ENCODE measurements at places on chromosomes 1 and 21.
A peak's percentile ranks its signal among the peaks of the same experiment; 100 is the strongest.

- DNase-seq: no peak
- H3K4me1 ChIP-seq: peaks cover 4% of the 10 kb centered on the region
- H3K36me3 ChIP-seq: peaks cover 7% of the 10 kb centered on the region
These were observed 59.5 kb downstream of the OMA1 start for GRCh38 chr1:58487002-58487401.

DNA sequence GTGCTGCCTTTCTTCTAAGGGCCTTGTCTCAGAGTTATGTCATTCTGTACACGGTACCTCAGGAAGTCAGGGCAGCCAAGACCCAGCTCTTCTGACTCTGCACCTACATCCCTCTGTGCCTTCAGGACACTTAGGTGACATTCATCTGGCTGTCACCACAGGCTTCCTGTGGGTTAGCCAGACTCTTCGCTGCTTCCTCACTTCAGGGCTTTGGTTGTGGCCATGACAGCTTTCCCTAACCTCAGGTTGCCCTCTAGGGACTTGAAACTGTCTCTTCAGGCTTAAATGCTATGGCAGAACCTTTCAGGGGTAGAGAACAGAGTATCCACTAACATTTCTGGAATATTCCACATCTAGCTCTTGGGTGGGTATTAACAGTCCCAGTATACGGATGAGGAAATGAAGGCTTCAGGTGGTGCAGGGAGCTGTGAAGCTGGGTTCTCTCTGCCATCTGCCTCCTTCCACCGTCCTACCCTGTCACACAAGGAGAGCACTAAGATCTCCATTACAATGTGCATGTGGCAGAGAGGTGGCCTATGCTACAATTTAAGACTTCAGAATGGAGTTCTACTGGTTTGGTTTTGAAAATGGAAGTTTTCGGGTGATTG lies 9.9 kb downstream of the TSSK3 start:
- no peak overlapping the region for H3K4me3 ChIP-seq
- peak; percentile 23 for DNase-seq
- peaks cover 16% of the 10 kb centered on the region for H3K4me1 ChIP-seq
- H3K36me3 ChIP-seq: peaks cover 7% of the 10 kb centered on the region

DNA sequence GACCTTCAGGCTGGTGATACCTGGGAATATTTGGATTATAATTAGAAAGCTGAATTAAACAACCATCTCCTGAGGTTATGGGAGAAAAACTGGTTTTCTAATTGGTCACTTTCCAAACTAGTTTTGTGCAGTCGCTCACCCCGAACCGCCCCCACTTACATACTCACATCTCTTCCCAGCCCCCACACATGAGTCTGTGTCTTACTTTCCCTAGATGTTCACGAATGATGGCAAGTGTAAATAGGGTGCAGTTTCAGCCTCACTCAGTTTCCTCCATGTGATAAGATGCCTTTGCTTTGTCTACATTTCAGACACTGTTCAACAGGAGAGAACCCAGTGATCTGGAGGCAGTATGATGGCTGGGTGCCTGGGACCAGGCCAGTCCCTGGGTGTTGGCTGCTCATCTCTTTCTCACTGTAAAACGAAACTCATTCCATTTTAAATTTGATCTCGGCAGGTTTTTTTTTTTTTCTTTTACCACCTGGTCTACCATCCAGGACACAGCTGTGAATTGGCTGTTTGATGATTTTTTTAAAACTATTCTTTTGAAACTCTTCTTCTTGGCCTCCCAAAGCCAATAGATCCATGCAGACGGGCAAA lies 164.3 kb upstream of the RAB4A start:
- peaks cover 8% of the 10 kb centered on the region for H3K27me3 ChIP-seq
- DNase-seq: no peak
- no peak overlapping the region for H3K4me3 ChIP-seq
- H3K36me3 ChIP-seq: no peaks in the 10 kb centered on the region
- H3K4me1 ChIP-seq: peaks cover 11% of the 10 kb centered on the region

- H3K36me3 ChIP-seq: peaks cover 25% of the 10 kb centered on the region
- peak overlapping the region; percentile 96 for H3K27ac ChIP-seq
- DNase-seq: no peak
- H3K4me1 ChIP-seq: peaks cover 87% of the 10 kb centered on the region
- H3K4me3 ChIP-seq: peak overlapping the region; percentile 73
These were observed 10.6 kb downstream of the PTPRC start for GRCh38 chr1:198649232-198649967.

DNA sequence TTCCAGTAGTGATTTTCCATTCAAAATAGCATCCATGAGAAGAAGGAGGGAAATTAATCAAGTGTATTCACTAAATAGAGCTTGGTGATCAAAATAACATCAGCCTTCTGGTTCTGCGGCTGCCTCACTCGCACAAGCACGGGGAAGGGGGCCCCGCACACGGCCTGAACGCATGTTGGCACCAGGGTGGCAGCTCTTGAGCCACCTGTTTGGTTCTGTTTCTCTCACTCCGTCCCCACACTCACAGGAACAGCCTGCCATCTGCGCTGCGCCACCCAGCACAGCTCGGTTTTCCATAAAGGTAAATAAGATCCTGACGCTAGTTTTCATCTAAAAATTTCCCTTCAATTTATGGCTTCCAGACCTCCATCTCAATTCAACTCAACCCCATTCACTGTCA lies 49.4 kb downstream of the TIAM1 start:
- H3K27ac ChIP-seq: peak overlapping the region; percentile 69
- no peaks in the 10 kb centered on the region for H3K27me3 ChIP-seq
- no peak overlapping the region for H3K4me3 ChIP-seq
- peaks cover 44% of the 10 kb centered on the region for H3K4me1 ChIP-seq
- DNase-seq: no peak
- no peaks in the 10 kb centered on the region for H3K36me3 ChIP-seq

- peaks cover 9% of the 10 kb centered on the region for H3K4me1 ChIP-seq
- no peak overlapping the region for H3K4me3 ChIP-seq
- no peak for DNase-seq
- no peaks in the 10 kb centered on the region for H3K36me3 ChIP-seq
These were observed 23.2 kb downstream of the EDARADD start for GRCh38 chr1:236417336-236417735.

GRCh38 chr1:18021242-18021641 lies 86.4 kb upstream of the IGSF21 start:
- no peaks in the 10 kb centered on the region for H3K4me1 ChIP-seq
- no peak overlapping the region for H3K4me3 ChIP-seq
- no peaks in the 10 kb centered on the region for H3K36me3 ChIP-seq
- peaks cover 12% of the 10 kb centered on the region for H3K27me3 ChIP-seq

- peaks cover 34% of the 10 kb centered on the region for H3K4me1 ChIP-seq
- no peak overlapping the region for H3K27ac ChIP-seq
- DNase-seq: peak; percentile 27
- H3K27me3 ChIP-seq: peaks cover 5% of the 10 kb centered on the region
These were observed 585 bp downstream of the GPR3 start for GRCh38 chr1:27392778-27393635.

GRCh38 chr1:89973471-89974127 lies 21.3 kb upstream of the ZNF326 start:
- H3K27ac ChIP-seq: no peak overlapping the region
- no peaks in the 10 kb centered on the region for H3K36me3 ChIP-seq
- peaks cover 10% of the 10 kb centered on the region for H3K4me1 ChIP-seq
- no peaks in the 10 kb centered on the region for H3K27me3 ChIP-seq
- H3K4me3 ChIP-seq: no peak overlapping the region

GRCh38 chr1:158037866-158038359 lies 44.5 kb downstream of the KIRREL1 start:
- DNase-seq: no peak
- H3K36me3 ChIP-seq: no peaks in the 10 kb centered on the region
- peaks cover 9% of the 10 kb centered on the region for H3K27me3 ChIP-seq
- H3K27ac ChIP-seq: no peak overlapping the region
- H3K4me3 ChIP-seq: no peak overlapping the region

GRCh38 chr1:2110191-2110737 lies 60.1 kb downstream of the PRKCZ start:
- no peaks in the 10 kb centered on the region for H3K27me3 ChIP-seq
- no peak overlapping the region for H3K27ac ChIP-seq
- no peak overlapping the region for H3K4me3 ChIP-seq
- no peaks in the 10 kb centered on the region for H3K36me3 ChIP-seq
- DNase-seq: no peak

- H3K36me3 ChIP-seq: no peaks in the 10 kb centered on the region
- no peak overlapping the region for H3K27ac ChIP-seq
- H3K27me3 ChIP-seq: no peaks in the 10 kb centered on the region
- DNase-seq: no peak
- H3K4me3 ChIP-seq: no peak overlapping the region
These were observed 651.6 kb downstream of the NPHP4 start for GRCh38 chr1:5340560-5341130.

- peaks cover 17% of the 10 kb centered on the region for H3K4me1 ChIP-seq
- peaks cover 38% of the 10 kb centered on the region for H3K27me3 ChIP-seq
- DNase-seq: no peak
- H3K4me3 ChIP-seq: no peak overlapping the region
- H3K27ac ChIP-seq: no peak overlapping the region
These were observed 3.1 kb upstream of the CD1A start for GRCh38 chr1:158251163-158251562.

All from activated T-cell treated with anti-CD3 and anti-CD28 coated beads, Interleukin-2, amount 50 U/mL, for 72 hours (primary cell).